Cortex of kidney (tissue), 1 donor: ENCODE measurements at places on chromosomes 6 and 20.

DNA sequence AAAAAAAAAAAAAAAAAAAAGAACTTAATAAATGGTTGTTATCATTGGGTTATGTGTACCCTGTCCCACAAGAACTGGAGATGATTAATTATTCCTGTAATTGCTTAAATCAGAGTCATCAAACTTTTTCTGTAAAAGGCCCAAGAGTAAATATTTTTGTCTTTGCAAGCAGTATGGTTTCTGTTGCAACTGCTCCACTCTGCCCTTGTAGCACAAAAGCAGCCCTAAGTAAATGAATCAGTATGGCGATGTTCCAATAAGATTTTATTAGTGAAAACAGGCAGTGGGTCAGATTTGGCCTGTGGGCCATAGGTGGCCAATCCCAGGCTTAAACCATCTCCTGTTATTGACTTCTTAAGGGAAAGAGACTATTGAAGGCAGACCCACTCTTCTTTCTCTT, 252.7 kb downstream of the TSHZ2 start:
- DNase-seq = no peak

DNA sequence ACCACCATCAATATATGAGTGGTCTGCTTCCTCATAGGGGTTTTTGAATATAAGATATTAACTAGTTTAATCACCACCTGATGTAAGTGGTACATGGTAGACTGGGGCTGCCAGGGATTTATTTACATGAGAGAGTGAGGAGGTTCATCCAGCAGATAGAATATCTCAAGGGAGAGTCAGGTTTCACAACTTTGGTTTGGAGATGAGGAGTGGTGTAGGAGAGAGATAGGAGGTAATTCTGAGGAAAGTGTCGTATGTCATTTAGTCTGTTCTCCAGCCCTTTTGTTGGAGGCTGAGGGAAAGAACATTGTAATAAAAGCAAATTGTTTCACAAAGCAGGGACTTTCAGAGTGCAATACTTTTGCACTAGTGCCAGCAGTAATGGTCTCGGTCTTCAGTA, 16.8 kb downstream of the L3MBTL3 start:
- DNase-seq = no peak

- no peak for DNase-seq
Observed at GRCh38 chr20:41101660-41102059, 35.7 kb upstream of the PLCG1 start.

DNA sequence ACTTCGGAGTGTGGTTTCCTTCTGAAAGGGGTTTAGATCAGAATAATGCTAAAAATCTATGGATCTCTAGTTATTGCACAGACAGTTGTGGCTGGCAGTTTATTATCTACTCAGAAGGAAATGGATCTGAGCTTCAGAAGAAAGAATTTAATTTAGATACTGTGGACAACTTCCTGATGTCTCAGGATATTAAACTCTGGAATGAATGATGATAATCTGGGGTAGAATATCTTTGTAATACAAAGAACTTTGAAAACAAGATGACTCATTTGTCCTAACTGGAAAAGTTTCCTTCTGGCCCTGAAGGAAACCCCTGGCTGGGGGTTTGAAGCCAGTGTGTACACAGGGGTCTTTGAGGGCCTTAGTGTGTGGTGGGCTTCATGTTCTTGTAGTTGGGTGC, 78.0 kb downstream of the EDN3 start:
- DNase-seq = no peak

DNA sequence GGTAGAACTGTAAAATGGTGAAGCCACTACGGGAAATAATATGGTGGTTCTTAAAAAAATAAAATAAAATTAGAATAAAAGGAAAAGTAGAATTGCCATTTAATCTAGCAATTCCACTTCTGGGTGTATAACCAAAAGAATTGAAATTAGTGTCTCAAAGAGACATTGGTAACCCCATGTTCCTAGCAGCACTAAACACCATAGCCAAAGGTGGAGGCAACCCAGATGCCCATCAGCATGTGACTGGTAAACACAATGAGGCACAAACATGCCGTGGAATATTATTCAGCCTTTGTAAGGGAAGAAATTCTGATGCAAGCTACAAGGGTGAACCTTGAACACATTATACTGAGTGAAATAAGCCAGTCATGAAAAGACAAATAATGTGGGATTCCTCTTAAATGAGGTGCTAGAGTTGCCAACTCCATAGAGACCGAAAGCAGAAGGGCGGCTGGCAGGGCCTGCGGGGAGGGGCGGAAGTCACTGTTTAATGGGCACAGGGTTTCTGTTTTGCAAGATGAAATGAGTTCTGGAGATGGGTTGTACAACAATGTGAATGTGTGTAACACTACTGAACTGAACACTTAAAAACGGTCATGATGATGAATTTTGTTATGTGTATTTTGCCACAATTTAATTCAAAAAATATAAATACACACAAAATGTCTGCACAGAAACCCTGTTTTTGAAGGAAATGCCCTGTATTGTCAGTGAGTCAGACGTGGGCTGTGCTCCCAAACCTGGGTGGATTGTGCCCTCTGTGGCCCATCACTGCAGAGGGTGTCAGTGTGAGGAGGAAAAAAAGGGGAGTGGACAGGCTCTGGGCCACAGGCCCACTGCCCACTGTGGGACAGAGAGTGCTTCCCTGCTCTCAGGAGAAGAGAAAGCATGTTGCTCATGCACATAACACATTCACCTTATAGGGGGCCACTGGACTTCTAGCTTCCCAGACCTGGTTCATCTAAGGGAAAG, 49.6 kb upstream of the CD93 start:
- no peak for DNase-seq

- peak; percentile 29 for DNase-seq
Observed at GRCh38 chr20:23420943-23421931, at the start of gene NAPB. Gene NAPB, minus strand, starts transcription at chr20:23421488. Its CDS starts 86 bp downstream, at chr20:23421402.

GRCh38 chr6:149006671-149007070, 259.8 kb downstream of the UST start:
- no peak for DNase-seq

DNA sequence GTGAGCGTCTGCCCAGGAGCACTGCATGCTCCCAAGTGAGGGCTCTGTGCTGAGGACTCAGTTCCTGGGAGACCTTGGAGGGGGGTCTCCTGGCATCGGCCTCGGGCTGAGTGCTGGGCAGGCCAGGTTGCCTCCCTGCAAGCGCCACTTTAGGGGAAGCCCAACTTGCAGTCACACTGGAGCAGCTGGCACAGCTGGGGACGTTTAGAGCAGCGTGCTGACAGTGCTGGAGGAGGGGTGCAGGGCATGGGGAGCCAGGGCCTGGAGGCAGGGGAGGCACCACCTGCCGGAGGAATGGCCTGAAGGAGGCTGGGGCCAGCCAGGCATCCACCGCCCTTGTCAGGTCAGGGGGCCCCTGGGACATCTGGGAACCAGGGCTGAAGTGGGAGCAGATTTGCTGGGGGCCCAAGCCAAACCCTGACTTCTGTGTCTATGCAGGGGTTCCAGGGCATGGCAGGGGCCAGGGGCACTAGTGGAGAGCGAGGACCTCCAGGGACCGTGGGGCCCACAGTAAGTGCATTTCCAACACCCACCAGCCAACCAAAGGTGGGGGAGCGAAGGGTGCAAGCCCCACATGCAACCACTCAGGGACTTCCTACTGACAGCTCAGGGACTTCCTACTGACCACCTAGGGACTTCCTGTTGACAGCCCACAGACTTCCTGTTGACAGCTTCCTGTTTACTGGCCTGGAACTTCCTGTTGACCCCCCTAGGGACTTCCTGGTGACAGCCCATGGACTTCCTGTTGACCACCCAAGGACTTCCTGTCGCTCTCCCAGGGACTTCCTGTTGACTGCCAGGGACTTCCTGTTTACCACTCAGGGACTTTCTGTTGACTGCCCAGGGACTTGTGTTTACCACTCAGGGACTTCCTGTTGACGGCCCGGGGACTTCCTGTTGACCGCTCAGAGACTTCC, 33.6 kb downstream of the COL20A1 start:
- no peak for DNase-seq

DNA sequence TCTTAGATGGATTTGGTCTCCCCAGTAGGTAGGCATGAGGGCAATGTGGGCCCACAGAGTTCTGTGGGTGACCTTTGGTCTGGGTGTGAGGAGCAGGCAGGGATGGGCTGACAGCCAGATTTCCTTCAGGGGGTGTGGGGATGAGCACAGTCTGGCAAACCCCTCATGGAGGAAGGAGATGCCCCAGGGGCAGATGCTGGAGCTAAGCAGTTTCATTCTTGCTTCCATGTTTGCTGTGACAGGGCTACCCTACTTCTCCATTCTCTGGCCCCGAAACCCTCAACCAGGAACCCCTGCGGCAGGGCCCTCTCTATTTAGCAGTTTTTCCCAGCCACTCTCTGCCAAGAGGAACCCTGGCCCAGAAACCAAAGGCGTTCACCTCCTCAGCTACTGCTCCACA, 40.4 kb downstream of the GCLC start:
- DNase-seq = no peak

- DNase-seq = no peak
Observed at GRCh38 chr6:164230259-164230658, 815.7 kb downstream of the QKI start.

- DNase-seq = no peak
Observed at GRCh38 chr6:45702849-45703739, 312.6 kb downstream of the CLIC5 start.

DNA sequence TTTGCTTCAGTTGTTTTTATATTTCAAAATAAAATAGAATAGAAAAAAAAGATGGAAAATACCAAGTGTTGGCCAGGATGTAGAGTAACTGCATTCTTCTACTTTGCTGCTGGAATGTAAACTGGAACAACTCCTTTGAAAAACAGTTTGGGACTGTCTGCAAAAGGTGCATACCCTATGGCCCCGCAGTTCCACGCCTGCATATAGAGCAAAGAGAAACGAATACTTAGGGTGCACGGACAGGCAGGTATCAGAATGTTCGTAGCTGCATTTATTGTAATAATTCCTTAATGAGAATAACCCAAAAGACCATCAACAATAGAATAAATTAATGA, 603 bp upstream of the RAB23 start:
- DNase-seq = no peak

DNA sequence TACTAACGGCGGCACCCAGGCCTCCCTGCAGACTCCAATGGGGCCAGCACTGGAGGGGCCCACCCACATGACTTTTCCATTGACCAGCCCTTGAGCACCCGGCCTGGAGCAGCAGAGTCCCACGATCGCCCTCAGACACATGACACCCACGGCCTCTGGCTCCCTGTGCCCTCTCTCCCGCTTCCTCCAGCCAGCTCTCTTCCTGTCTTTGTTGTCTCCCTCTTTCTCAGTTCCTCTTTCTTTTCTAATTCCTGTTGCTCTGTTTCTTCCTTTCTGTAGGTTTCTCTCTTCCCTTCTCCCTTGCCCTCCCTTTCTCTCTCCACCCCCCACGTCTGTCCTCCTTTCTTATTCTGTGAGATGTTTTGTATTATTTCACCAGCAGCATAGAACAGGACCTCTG, 26.1 kb upstream of the FANCE start:
- no peak for DNase-seq

GRCh38 chr20:44896583-44896982, 11.1 kb downstream of the YWHAB start:
- DNase-seq = no peak

- no peak for DNase-seq
Observed at GRCh38 chr20:35039846-35040489, 52.6 kb downstream of the TRPC4AP start.

DNA sequence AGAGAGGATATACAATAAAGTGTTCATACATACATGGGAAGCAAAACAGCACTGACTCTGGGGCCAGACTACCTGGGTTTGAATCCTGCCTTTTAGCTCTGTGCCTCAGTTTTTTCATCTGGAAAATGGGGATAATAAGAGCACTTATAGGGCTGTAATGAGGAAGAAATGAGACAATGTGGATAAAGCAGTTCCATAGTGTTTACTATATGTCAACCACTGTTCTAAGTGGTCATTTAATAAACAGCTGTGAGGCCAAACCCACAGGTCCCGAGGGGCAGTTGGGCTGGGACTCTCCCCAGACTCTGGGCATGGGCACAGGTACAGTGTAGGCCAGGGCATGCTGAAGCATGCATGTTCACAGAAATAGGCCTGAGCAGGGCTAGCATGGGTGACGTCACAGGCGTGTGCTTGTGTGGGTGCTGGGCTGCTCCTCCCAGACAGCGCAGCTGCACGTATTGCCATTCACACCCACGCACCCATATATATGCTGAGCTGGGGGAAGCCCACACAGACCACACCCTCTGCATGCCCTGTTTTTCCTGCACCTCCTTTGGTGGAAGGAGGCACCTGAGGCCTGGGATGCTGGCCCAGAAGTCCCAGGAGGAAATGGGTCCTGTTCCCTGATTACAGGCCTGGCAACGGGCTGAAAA, 3.5 kb upstream of the PLCG1 start:
- DNase-seq = no peak

- no peak for DNase-seq
Observed at GRCh38 chr6:75143191-75143590, 62.7 kb downstream of the COL12A1 start.

DNA sequence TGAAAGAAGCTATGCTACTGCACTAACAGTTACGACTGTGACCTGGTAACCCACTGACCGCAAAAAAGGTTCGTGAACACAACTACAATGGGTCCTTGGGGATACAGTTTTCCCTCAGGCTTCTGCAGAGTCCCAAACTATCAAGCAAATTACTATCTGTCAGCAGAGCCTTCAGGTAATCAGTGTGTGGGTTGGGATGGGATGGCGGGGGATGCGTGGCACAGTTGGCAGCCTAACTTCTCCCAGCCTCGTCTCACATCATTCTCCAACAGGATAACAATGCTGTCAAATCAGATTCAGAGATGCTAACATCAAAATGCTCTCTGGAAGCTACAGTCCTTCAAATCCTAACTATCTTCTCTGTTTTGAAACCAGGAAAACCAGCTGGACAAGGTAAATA, 102.3 kb downstream of the EPM2A start:
- DNase-seq = no peak

GRCh38 chr6:31144296-31144969, 5.6 kb upstream of the PSORS1C2 start:
- DNase-seq = no peak

GRCh38 chr20:53826597-53827291, 233.1 kb upstream of the ZNF217 start:
- no peak for DNase-seq

GRCh38 chr6:3297006-3297405, 38.3 kb downstream of the PSMG4 start:
- no peak for DNase-seq

GRCh38 chr6:135318738-135319469, 137.8 kb downstream of the MYB start:
- DNase-seq = no peak

DNA sequence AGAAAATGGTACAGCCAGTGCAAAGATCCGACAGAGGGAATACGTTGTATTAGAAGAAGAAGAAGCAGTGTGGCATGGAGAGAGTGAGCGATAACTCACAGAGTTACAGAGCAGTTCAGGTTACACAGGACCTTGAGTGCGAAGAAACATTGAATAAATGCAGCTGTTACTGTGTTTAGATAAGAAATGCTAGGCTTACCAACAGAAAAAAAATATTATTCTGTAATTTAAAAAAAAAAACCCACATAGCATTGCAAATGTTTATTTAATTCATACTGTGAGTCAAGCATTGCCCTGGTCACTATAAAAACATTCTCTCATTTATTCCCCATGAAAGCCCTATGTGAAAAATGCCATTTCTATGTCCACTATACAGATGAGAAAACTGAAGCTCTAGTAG, 373.4 kb upstream of the EPHA7 start:
- DNase-seq = no peak

GRCh38 chr6:146027586-146028251, 1.1 kb upstream of the GRM1 start:
- DNase-seq = no peak
